Left lobe of liver (tissue), 2 donors: ENCODE measurements at places on chromosomes 16 and 17.

DNA sequence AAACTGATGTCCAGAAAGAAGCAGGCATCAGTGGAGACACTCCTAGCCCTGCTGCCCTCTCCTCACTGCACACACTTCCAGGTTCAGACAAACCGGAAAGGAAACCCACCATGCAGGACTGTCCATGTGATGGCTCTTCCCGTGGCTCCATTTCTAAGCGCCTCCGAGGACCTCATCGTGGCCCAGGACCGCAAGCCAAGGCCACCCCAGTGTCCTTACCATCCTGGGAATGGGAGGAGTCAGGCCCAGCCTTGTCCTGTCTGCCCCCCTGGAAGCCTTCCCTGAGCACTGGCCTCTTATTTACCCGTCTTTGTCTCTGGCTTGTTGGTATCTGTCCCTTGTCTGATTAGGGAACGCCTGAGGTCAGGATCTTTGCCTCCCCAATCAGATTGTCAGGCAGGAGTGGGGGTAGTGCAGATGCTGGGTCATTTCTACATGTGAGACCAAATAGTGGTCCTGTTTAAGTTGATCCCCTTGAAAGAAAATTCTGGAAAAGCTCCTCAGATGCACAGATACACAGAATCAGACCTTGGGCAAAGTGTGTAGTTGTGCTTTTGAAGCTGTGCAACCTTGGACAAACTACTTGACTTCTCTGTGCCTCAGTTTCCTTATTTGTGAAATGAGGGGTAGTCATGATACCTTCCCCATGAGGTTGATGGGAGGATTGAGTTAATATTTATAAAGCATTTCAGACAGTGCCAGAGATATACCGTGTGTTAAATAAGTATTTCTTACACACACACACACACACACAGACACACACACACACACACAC is 744 bp downstream of the TAC4 start:
- no peak for DNase-seq

DNA sequence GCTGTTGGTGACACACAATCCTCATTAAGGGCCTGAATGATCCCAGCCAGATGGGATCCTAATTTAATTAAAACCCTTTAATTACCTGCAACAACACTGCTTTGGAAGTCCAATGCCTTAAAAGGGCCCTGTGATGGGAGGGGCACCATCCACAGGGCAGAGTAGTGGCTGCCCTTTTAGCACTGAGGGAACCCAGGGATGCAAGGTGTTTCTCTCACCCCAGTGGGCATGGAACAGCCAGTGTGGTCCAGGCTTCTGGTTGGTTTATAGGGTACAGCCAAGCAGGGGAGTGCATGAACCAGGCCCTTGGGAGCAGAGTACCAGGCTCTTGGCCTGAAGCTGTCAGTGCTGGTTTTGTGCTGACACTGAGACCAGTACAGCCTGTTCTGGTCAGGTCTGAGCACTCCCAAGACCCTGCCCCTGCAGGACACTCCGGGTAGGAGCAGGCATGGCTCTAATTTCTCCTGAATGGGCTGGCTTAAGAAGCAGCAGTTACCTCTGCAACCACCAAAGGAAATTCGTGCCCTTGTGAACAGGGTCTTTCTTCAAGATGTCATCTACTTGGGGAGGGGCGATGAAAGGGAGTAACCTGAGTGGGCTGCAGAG is 9.9 kb downstream of the NXPH3 start:
- DNase-seq: no peak

DNA sequence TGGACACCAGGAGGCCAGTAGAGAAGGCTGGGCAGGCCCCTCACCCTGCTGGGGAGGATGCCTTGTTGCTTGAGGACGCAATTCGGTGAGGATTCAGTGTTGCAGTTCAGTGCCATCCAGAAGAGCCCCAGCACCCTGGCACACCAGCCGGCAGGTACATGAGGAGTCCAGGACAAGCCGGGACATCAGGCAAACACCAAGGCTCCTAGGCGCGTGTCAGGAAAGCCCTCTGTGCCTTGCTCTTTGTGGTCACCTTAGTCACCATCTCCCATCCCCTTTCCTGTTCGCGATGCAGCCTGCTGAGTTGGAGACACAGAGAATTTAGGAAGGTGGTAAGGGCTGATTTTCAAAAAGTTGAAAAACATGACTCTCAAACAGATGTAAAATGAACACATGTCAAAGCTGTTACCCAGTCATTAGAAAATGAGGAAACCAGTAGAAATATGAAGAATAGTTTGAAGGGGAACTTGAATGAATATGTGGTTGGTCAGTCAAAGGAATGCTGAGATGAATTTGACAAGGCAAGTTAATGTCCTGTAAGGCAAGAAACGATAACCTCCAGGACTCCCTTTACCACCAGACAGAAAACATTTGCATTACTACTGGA is 2.3 kb upstream of the NCBP3 start:
- no peak for DNase-seq

DNA sequence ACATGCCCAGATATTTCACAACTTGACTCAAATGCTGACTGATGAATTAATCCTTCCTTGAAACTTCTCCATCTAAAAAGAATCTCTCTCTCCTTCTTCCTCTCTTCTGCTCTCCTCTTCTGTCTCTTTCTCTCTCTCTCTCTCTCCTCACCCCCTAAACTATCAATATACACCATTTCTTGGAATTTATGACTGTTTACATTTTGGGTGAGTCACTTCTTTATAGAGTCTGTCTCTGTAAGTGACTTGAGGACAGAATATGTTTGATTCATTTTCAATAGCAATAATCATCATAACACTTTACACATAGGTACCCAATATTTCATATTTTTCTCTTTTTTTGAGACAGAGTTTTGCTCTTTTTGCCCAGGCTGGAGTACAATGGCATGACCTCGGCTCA is 15.3 kb downstream of the OR3A1 start:
- DNase-seq: no peak

DNA sequence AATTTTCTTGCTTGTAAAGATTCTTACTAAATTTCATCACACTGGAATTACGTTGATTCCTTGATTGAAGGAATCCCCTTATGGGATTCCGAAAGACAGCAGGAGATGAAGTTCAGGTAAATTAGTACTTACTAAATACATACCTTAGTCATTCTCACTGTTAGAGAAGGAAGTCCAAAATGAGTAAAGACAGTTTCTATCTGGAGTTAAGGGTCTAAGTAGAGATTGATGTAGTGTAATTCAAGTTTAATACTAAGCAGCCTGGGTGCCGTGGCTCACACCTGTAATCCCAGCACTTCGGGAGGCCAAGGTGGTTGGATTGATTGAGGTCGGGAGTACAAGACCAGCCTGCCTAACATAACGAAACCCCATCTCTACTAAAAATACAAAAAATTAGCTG is 9.6 kb downstream of the DDX42 start:
- no peak for DNase-seq

DNA sequence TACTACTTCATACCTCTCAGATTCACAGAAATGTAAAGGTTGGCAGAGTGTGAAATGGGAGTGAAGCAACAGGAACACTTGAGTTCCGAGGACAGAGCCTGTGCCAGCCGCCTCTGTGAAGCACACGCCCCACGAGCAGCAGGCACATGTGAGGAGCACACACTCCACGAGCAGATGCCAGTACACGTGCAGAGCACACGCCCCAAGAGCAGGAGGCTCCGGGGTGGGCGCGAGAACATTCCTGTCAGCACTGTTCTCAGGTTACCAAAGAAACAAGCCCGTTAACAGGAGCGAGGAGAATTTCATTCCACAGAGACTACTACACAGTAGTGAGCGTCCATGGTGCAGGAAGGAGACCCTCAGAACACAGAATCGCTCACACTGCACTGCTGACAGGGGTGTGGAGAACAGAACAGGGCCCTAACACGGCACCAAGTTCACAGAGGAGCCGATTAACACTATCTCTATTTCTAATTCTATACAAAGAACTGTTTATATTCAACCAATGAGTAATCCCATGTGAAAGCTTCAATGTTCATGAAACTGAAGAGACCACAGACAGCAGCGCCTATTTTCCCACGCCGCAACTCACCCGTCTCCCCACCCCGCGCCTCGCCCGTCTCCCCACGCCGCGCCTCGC is 40.1 kb downstream of the KLHDC4 start:
- DNase-seq: no peak

GRCh38 chr16:20675488-20676267 is 21.8 kb downstream of the ACSM1 start:
- no peak for DNase-seq

DNA sequence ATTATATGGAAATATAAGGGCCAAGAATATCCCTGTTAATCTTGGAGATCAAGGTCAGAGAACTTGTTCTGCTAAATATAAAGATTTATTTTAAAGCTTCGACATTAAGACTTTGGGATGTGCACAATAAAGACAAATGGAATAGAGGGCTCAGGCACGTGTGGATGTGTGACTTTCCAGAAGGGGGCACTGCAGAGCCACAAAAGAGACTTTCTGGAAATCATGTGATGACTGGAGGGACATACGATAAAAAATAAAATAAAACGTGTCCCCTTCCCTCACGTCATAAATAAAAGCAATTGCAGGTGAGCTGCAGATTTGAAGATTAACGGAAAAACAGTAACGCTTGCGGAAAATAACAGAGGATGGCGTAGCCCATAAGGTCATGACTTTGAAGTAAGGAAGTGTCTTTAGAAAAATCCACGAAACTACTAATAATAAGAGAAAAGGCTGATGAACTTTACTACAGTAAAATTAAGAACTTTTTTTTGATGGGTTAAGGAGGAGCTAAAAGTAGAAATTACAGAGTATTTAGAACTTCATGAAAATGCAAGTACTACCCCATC is 9.4 kb upstream of the ENGASE start:
- DNase-seq: peak; percentile 48

DNA sequence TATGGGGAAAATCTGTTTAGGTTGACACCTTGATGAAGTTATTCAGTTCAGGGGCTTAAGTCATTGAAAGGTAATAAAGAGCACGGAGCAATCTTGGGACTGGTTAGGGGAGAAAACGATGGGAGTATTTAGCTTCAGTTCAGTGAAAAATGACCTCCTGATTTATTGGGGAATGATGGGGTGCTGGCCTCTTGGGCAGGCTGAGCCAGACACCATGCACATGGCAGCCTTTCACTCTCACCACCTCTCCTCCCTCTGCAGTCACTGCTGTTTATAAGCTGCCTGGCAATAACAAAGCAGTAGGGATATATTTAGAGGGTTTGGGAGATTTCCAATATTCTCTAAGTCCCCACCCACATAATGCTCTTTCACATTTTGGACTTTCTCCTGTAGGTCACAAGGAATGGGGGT is 140.5 kb upstream of the HS3ST2 start:
- no peak for DNase-seq

GRCh38 chr17:57662041-57662440 is 83.1 kb downstream of the CCDC182 start:
- no peak for DNase-seq

DNA sequence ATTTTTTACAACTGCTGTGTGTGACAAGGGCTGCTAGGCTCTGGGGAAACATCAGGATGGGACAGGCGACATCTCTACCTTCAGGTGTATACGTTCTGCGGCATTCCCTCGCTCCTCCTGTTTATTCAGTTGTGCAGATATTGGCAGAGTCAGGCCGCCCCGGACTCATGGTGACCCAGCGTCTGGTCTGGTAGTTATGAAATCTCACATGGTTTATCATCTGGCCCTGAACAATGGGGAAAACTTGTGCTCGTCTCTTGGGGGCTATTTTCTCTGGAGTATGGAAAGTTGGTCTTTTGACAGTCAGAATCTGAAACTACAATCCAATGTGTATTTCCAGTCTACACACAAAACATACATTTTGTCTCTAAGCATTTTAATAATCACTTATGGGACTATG is 3.3 kb downstream of the MARCHF10 start:
- DNase-seq: no peak

DNA sequence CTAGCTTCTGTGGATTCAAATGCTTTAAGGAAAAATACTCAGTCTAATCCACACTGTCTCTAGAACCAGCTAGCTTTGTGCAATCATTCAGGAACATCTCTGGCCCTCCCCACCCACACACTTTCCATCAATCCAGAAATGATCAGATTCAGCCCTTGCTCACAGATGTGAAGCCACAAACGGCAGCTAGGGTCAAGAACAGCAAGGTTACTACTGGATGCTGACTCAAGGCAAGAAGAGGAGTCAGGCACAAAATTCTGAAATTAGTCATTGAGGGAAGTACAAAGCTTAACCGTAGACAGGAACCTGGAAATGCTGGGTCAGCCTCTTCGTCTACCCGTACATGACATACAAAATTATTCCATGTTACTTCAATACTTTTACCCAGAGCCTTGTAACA is 174.6 kb downstream of the CDH13 start:
- DNase-seq: no peak

GRCh38 chr16:679814-680624 is at the start of gene STUB1:
STUB1 (plus strand) TSS chr16:680410; CDS start chr16:680526, 116 bp downstream.
- DNase-seq: peak; percentile 92

DNA sequence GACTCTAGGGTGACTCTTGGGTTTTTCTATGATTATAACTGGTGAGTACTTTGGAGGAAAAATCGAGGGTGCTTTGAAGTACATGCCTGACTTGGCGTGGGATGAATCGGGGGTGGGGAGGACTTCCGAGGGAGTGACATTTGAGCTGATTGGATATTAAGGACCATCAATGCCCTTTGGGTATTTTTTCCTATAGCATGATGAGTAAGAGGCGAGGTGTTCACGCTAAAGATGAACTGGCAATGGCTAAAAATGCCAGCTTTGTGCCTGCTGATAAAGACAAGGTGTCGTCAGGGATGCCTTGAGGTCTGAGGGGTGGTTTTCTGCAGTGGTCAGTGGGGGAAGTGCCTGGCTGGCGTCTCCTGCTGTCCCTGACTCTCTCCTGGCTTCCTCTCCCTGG is 25.3 kb downstream of the USP43 start:
- no peak for DNase-seq

DNA sequence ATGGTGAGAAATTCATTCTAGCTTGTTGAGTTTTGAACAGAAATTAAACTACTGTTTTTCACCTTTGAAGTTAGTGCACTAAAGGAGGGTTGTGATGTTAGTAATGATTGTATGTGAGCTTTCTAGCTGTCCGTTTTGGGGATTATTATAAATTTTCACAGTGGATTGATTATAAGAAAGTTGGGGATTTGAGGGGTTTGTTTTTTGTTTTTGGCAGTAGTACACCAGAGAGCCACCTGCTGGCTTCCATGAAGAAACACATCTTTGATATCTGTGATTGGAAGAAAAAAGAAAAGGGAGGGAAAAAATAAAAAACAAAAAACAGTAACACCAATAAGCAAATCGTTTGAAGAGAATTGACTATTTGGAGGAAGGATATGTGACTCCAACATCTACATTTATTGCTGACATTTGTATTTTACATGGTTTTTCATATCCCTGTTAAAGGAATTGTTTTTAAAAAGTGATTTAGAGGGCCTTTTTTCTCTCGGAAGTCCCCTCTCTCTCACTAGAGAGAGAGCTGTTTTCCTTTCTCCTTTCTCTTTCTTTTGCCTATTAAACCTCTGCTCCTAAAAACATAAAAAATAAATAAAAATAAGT is 1469.5 kb upstream of the GOT2 start:
- DNase-seq: no peak
